Muscle of leg (tissue), 16 donors: ENCODE measurements at places on chromosomes 4 and X. TPM values are rescaled to one million over a fixed set of nuclear protein-coding genes. Genes with fewer than 3 reads are reported as not detected.

DNA sequence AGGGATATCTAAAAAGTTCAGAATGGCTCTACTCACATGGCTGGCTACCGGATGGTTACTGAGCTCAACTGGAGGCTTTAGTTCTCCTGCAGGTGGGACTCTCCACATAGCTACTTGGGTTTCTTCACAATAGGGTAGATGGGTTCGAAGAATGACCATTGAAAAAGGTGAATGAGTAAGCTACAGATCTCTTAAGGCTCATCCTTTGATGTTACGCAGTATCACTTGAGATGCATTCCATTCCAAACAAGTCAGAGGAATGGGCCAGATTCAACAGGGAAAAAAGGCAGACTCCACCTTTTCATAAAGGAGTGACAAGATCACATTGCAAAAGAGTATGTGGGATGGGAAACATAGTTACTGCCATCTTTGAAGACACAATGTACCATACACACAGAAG is 52.6 kb downstream of the DDX53 start:
- DNase-seq: no peak

DNA sequence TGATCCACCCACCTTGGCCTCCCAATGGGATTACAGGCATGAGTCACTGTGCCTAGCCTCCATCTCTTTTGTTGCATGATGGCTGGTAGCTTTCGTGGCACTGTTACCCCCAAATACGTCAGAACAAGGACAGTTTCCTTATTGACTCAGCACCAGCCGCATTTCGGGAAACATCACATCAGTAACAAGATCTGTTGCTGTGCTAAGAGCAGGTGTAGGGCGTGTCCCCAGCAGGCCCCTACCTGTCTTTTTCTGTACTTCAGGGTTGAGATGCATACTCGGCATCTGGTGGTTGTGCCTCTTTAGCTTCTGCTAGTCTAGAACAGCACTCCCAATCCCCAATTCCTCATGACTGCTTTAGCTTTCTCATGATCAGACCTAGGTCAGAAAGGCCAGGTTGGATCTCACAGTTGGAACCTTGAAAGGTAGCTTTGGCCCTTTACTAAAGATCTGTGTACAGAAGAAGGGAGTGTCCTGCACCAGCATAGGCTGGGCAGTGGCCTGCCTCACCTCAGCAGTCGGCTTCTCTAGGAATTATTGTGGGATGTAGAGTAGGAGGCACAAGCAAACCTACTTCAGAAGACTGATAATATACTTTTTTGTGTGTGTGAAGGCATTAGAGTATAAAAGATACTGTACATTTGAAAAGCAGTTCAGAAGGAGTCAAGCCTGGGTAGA is 36.8 kb downstream of the NSD2 start:
- no peak for DNase-seq

GRCh38 chr4:125750828-125751466 is 436.2 kb downstream of the FAT4 start:
- peak; percentile 64 for DNase-seq

DNA sequence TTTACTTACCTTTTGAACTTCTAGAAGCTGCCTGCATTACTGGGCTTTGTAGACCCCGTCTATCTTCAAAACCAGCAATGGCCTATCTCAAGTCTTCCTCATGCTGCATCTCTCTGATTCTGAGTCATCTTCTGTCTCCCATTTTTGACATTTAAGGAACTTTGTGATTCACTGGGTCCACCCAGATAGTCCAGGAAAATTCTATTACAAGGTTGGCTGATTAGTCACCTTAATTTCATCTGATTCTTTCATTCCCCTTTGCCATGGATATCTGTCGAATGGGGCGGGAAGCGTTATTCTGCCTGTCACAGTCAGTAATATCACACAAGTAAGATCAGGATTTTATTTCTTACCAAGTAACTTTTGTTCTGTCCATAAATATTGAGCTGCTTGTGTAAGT is 618.0 kb downstream of the CCSER1 start:
- DNase-seq: no peak

DNA sequence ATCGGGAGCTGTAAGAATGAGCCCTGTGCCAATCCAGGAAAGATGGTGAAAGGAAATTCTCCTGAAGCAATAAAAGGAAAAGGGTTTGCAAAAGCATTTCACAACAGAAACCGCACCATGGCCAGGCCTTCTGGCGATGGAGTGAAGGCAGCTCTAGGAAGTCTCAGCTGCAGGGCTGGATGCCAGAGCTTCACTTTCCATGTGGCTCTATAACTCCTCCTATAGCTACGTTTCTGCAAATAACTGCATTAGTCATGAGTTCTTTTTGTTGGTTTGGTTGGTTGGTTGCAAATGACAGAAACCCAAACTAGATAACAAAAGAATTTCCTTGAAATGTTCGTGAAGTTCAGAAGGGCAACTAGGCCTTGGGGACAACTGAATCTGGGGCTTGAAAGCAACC is 84.6 kb downstream of the RELL1 start:
- DNase-seq: peak; percentile 56

DNA sequence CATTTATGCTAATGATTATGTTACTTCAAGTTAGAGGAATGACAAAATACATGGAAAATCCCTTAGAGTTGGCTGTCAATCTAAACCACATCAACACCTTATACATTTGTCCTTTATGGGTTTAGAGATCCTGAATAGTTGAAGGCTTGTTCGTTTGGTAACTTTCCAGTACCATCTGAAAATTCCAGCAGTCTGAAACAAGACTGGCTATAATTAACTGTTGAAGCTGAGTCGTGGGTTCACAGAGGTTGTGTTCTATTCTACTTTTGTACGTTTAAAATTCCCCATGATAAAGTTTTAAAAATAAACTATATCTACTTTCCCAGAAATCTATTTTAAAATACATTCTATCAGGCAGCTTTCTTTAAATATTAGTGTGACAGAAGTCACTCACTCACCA is 73.0 kb downstream of the USP46 start:
- DNase-seq: no peak

DNA sequence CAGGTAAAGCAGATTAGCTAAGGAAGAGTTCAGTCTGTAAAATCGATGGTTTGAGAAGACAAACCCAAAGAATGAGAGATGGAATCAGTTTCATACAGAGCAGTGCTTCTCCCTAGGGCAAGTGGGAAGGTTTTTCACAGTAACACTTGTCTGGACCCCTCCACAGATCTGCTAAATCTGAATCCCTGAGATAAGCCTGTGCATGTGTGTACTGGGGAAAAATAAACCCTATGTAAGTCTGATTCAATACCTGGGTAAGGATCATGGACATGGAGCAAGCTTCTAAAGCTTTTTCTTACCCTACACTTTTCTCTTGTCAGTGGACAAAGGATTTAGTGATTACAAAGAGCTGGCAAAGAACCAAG is 13.6 kb downstream of the ELOVL6 start:
- no peak for DNase-seq

- no peak for DNase-seq
These were observed 42.0 kb downstream of the SLC4A4 start for GRCh38 chr4:71380788-71381187.

GRCh38 chrX:4787971-4788370 is 1074.5 kb upstream of the PRKX start:
- no peak for DNase-seq

DNA sequence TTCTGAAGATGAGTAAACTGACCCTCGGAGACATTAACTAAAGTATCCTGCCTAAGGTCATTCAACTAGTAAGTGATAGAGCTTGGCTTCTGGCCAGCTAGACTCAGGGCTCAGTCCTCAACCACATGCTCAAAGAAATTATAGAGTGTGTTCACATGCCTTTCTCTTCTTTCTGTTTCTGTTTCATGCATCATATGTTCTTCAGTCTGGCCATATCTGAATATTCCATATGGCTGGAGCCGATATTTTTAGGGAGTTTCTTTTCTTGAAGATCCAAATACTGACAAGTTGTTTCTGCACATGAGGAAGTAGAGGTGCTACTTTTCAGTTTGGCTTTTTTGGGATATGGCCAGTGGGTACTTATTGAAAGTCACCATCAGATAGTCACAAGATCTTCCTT is 44.9 kb downstream of the MMRN1 start:
- peak; percentile 5 for DNase-seq

- no peak for DNase-seq
These were observed 32.9 kb upstream of the PAGE5 start for GRCh38 chrX:55187281-55187680.

DNA sequence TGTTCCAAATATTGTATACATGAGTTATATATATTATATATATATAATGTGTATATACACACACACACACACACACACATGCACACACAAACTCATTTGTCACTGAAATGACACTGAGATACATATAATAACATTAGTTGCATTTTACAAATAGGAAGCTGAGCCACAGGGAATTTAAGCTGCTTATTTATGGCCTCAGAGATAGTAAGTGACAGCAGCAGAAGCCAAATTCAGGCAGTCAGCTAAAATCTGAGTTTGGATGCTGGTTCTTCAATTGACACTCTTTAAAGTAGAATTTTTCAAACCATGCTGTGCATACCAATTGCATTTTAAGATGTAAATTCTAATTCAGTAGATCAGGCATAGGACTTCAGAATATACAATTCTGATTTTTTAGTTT is 163.3 kb upstream of the CTSO start:
- DNase-seq: peak; percentile 40

DNA sequence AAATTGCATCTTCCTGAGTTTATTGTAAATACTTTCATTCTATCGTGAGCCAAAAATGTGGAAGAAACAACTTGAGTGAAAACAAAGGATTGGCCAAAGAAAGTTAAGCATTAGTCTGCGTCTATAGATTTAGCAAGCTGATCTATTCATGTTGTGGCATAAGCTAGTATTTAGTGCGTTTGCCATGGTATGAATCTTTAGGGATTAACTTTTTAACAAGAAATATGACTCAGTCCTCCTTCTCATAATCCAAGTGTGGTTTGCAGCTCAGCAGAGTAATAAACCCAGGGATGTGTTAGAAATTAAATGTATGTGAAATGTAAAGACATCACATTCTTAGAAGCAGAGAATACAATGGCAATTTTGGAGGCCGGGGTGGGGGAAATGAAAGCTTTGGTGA is 1110.9 kb downstream of the NLGN4X start:
- peak; percentile 36 for DNase-seq

DNA sequence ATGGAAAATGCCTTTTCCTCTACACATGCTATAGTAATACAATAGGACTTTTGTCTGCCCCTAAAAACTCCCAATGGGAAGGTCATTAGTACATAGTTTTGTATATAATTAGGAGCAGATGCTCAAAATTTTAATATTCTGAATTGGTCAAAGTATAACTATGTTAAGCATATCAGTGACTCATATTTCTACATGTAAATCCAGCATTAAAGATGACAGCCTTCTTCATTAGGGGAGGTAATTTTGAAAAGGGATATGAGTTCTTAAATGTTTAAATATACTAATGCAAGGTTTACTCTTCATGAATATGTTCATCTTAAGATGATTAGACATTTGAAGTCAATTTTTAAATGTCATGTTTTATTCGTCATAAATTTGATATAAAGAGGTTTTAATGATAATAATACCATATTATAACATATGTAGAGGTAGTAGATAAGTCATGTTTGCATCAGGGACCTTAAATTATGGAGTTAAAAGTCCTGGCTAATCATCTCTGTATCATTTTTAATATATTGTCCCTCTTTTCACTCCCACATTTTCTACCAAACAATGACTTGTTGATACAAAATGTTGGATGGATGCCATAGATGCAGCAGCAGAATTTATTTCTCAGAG is 218.8 kb downstream of the STPG2 start:
- peak; percentile 9 for DNase-seq

DNA sequence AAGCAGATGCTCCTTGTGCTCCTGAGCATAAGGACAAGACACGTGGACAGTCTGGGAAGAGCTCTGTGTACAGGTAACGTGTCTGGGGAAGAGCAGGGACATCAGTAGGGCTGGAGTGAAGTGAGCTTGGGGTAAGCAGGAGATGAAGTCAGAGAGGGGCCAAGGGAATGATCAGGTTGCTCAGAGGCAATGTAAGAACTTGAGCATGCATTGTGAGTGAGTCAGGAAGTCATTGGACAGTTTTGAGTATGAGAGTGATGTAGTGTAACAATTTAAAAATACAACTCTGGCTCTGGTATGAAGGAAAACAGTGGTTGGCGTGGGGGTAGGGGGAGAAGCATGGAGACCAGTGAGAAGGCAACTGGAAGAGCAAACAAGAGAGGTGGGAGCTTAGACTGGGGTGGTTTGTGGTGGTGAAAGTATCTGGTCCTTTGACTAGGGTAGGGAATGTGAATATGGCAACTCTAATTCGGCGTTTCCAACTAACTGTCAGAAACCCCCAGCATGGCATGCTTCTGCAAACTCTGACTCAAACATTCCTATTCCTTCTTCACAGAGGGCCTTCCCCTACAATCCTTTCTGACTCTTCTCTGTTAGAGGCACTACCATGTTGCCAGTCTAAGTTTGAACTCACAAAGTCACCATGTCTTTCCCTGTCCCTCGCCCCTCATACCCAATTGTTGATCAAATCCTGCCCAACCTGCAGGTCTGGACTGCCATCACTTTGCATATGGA is 57.2 kb downstream of the STBD1 start:
- DNase-seq: no peak

DNA sequence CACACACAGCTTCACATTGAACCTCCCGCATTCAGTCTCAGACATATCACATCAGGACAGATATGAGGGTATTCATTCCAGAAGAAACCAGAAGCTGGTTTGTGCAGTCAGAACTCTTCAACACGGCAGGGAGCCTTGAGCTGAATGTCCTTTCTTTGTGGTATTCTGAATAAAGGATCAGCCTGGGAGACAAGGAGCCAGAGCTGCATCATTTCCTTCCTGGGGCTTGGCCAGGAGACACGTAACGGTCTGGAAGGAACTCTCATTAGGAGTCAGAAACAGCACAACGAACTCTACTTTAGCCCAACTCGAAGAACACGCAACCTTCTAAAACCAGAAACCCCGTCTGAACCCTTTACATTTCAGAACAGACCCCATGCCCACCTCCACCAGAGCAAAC is 46.4 kb downstream of the KDR start:
- peak; percentile 89 for DNase-seq

DNA sequence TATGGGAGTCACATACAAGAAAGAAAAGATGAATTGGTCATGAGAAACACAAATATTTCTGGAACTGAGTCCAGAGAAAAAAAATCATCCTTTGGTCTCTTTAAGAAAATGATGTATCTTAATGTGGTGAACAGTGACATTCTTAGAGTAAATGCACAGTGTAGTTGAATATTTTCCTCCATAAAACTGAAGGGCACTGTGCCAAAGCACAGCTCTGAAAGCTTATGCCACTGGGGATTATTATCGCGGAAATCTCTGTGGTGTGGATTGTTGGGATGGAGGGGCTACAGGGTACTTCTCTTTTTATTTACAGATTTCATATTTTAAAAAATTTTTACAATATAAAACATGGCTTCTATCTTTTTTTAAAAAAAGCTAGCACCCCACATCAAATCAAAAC is 908.1 kb downstream of the CCSER1 start:
- peak; percentile 20 for DNase-seq

GRCh38 chr4:124450851-124451250 is 261.7 kb downstream of the ANKRD50 start:
- peak; percentile 46 for DNase-seq

The SHISA3 gene
- 8.9 TPM for polyA plus RNA-seq

The SOD3 gene
- polyA plus RNA-seq: 20.5 TPM

The ALPK1 gene
- polyA plus RNA-seq: 6.5 TPM

The AMOT gene
- 30.6 TPM for polyA plus RNA-seq

The CACNA1F gene
- polyA plus RNA-seq: 0.05 TPM

The MTMR1 gene
- 16.0 TPM for polyA plus RNA-seq

The ABCE1 gene
- polyA plus RNA-seq: 61.6 TPM

The DDIT4L gene
- 11.0 TPM for polyA plus RNA-seq

The FMR1NB gene
- polyA plus RNA-seq: not detected

The TRO gene
- polyA plus RNA-seq: 116 TPM

The SUV39H1 gene
- polyA plus RNA-seq: 4.0 TPM

The KLKB1 gene
- polyA plus RNA-seq: 0.21 TPM

The CD38 gene
- 0.66 TPM for polyA plus RNA-seq
